Stimulated activated CD8-positive, alpha-beta memory T cell treated with anti-CD3 and anti-CD28 coated beads, Interleukin-7, amount 100 ng/mL, for 24 hours (primary cell): ENCODE measurements at places on chromosomes 5 and 9.

- DNase-seq = no peak
These were observed 22.2 kb downstream of the IL4 start for GRCh38 chr5:132695956-132696355.

- no peak for DNase-seq
These were observed 58.6 kb upstream of the PPARGC1B start for GRCh38 chr5:149671544-149671943.

GRCh38 chr5:149912226-149912871 is 32.2 kb downstream of the PDE6A start:
- DNase-seq = no peak

DNA sequence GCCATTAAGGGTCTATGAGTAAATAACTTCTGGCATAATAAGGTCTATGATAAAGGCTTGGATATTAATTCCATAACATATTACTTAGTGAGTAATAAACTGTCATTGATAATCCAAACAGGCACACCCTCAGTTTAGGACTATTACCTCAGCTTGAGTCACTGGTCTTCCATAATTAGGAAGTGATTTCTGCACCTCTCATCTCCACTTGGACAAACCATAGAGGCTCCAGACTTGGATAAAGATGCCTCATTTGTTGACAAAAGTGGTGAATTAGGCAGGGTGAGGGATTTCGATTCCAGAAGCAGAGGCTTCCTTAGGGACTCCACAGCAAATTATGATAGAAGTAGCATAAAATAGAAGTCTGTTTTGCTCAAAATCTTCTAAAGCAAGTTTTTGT is 127.5 kb upstream of the MTAP start:
- DNase-seq = no peak

DNA sequence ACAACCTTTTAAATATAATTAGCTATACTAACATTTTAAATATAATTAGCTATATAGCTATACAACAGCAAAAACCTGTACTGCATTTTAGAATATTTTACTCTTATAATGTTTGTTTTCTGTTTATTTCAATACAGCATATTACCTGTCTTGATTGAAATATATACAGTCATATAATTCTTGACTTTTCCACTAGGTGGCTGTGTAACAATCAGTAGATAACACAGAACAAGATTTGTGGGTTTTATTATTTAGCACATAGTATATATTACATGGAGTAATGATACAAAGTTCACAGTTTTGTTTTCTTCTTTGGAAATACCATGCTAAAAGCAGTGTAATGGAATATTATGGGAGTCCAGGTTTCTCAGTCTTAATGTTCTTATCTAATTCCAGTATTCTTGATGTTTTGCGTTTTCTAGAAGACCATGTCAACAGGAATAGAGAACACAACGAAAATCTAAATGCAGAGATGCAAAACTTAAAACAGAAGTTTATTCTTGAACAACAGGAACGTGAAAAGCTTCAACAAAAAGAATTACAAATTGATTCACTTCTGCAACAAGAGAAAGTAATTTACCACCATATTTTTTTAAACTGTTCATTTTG is 13.3 kb downstream of the HMMR start:
- DNase-seq = no peak

- no peak for DNase-seq
These were observed 67.5 kb downstream of the ZNF462 start for GRCh38 chr9:106930477-106930876.

DNA sequence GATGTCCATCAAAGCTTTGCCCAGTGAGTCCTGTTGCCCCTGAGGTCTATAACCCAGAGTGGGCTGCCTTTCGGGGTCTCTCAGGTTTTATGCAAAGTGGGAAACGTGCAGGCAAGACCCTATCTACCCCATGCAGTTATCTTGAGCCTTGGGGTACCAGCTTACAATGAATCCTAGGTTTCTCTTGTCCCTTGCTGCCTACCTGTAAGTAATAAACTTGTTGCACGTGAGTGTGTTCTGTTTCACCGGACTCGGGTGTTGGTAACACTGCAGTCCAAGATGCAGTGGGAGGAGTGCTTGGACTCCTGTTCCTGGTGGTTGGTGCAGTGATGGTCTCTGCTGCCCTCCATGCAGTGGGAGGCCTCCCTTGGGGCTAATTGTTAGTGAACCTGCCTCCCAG is 85.6 kb upstream of the ALDH1B1 start:
- DNase-seq = no peak

GRCh38 chr5:35320029-35320428 is 89.7 kb upstream of the PRLR start:
- no peak for DNase-seq

DNA sequence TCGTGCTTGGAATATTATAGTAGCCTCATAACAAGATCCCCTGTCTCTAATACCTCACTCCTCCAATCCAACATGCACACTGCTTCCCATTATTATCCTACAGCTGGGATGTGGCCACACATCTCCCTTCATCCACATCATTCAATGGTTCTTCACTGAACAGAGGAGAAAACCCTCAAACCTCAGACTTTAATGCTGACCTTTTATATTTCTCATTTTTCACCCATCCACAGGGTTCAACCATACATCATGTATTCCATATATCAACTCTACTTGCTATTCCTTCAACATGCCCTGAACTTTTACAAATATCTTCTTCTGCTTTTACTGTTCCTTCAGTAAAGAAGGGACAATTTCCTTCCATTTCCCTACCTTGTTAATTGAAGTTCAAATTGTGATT is 396.8 kb downstream of the TLE4 start:
- no peak for DNase-seq
